ENCODE measurements at places on chromosomes 11 and 22.
A peak's percentile ranks its signal among the peaks of the same experiment; 100 is the strongest.

DNA sequence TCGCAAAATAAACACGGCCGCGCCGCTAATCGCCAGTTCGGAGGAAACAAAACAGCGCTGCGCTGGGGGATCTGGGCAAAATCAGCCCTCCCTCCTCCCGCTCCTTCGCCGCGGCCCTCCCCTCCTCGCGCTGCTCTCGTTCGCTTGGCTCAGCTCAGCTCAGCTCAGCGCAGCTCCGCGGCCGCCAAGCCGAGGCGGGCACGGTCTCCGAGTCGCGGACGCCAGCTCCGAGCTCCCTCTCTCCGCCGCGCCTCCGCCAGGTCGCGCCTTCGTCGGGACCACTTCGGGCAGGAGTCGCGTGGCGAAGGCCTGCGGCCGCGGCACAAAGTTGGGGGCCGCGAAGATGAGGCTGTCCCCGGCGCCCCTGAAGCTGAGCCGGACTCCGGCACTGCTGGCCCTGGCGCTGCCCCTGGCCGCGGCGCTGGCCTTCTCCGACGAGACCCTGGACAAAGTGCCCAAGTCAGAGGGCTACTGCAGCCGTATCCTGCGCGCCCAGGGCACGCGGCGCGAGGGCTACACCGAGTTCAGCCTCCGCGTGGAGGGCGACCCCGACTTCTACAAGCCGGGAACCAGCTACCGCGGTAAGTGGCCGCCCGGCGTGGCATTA lies at the start of gene SPON1:
SPON1 (plus strand) TSS at position 162 of the 607 bp plus-strand sequence; CDS start at position 344, 182 bp downstream.
- peak; percentile 17 for DNase-seq

DNA sequence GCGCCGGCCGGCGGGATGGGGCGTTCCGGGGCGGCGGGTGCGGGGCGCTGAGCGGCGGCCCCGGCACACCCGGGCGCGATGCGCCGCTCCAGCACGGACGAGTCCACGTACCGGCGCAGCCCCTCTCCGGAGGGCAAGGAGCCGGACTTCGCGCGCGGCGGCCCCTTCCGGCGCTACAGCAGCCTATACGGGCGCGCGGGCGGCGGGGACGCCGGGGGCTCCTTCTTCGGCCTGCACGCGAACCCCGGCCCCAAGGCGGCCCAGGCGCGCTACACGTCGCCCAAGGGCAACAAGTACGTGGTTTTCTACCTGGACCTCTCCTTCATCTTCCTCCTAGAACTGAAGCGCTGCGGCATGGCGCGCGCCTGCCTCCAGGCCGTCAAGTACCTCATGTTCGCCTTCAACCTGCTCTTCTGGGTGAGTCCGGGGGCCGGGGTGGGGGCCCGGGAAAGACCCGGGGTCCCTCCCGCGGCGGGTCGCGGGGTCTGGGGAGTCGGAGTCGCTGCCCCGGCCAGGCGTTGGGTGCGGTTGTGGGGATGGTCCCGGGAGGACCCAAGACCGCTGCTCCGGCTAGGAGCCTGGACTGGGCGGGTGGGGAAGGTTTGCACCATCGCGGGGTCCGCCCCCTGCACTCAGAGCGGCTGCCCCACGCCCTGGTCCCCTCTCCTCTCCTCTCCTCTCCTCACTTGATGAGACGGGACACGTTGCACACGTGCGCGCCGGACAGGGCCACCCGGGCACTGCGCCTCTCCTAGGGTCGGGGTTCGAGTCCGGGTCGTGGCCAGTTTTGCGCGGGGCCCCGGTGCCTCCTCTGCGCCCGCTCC lies 7.5 kb downstream of the TSPAN4 start:
- no peak for DNase-seq

GRCh38 chr11:131486937-131487635 lies 116.7 kb downstream of the NTM start:
- DNase-seq = no peak

- DNase-seq = no peak
Measured at GRCh38 chr22:29313576-29314466, 1.7 kb downstream of the RASL10A start.

GRCh38 chr11:393219-394033 lies 583 bp upstream of the PKP3 start:
- no peak for DNase-seq
